ENCODE measurements at places on chromosomes 4 and X. TPM values are rescaled to one million over a fixed set of nuclear protein-coding genes. Genes with fewer than 3 reads are reported as not detected.

The PAGE2B gene
- not detected for total RNA-seq

The KLF8 gene
- 8.1 TPM for total RNA-seq

The PAK3 gene
- 1.8 TPM for total RNA-seq

The USP17L12 gene
- not detected for total RNA-seq

The CFAP299 gene
- total RNA-seq = not detected

The SPACA5 gene
- total RNA-seq = not detected

The AADAT gene
- 22.4 TPM for total RNA-seq

The VCX gene
- total RNA-seq = not detected

The DLG3 gene
- total RNA-seq = 42.3 TPM

The COL25A1 gene
- total RNA-seq = 2.1 TPM

The HELT gene
- total RNA-seq = 0.96 TPM

The SYAP1 gene
- 28.5 TPM for total RNA-seq

The ATOH1 gene
- total RNA-seq = 0.55 TPM

The KLHL4 gene
- 49.3 TPM for total RNA-seq

The ALPK1 gene
- 0.07 TPM for total RNA-seq

The DMD gene
- total RNA-seq = 30.5 TPM

The ARHGAP4 gene
- 51.3 TPM for total RNA-seq

The CXCL10 gene
- total RNA-seq = not detected

The UGT2B7 gene
- not detected for total RNA-seq

The GAR1 gene
- 9.7 TPM for total RNA-seq

The BEX5 gene
- total RNA-seq = 5.5 TPM

The DKK2 gene
- not detected for total RNA-seq

The ARHGAP36 gene
- total RNA-seq = 0.30 TPM

The RPL9 gene
- 1,441 TPM for total RNA-seq

The LDOC1 gene
- total RNA-seq = 16.8 TPM

The HSD17B11 gene
- 20.9 TPM for total RNA-seq

The ATP10D gene
- 0.63 TPM for total RNA-seq

The FHIP1A gene
- 24.2 TPM for total RNA-seq
